ENCODE measurements at places on chromosomes 3 and 15.
A peak's percentile ranks its signal among the peaks of the same experiment; 100 is the strongest.

DNA sequence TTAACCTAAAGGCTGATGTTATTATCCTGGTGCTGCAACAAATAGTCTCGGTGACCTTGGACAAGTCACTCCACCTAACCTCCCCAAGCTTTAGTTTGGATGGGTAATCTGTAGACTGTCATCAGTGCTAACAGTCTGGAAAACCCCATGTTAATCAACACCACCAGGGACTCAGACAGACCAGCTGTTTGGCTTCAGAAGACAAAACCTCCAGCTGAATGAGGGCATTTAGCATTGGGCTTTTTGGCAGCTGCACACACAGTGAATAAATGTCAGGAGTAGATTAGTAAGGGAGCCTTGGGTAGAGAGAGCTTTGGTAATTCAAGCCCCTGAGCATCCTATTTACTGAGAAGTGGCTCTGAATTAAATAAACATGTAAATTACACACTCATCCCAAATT is 24.9 kb upstream of the C3orf80 start:
- DNase-seq = no peak

- no peak for DNase-seq
Observed at GRCh38 chr3:34239287-34239686, 440.9 kb downstream of the PDCD6IP start.

DNA sequence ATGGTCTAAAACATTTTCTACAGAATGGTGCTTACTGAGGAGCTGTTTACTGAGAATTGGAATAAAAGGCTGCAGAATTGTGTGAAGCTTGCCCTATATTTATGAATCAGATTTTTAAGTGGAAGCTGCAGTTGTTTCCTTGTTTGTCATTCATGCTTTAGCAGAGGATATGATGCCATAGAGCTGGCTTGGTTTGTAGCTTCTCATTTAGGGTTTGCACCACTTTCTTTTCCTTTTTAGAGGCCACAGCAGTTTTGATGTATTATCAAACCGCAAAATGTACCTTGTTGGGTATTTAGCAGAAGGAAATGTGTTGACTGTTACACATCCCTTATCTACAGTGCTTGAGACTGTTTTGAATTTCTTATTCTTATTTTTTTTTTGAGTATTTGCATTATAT is 66.2 kb downstream of the RASA2 start:
- DNase-seq = peak; percentile 90

DNA sequence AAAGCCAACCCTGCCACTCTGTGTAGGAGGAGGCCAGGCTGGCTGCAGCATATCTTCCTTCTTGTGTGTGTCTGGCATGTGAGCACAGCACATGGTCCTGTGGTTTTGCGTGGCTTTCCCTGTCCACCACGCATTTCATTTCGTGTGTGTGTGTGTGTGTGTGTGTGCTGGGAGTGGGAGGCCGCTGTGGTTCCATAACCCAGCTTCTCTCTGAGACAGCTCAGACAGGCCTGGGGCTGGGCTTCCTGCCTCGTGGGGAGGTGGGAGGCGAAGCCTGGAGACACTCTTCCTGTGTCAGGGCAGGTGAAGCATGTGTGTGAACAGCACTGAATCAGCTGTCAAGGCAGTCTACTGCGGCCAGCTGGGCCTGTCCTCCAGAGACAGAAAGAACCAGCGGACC is 16.0 kb upstream of the MRPS22 start:
- no peak for DNase-seq
